ENCODE measurements at places on chromosomes 3 and 15.

DNA sequence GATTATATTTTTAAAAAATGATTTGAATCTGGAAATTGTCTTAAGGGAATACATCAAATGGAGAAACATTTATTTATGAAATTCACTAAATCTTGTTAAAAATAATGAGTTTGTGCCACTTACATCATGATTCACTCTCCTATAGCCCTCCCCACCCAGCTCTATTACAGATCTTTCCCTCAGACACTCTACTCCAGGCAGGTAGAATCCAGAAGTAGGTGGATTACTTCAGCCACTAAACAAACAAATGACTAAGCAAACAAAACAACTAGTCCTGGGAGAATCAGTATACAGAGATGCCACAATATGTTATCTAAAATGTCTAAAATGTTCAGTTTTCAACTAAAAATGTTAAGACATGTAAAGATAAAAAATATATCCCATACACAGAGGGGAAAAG, 608.1 kb upstream of the UBE2E2 start:
- no peak for DNase-seq

DNA sequence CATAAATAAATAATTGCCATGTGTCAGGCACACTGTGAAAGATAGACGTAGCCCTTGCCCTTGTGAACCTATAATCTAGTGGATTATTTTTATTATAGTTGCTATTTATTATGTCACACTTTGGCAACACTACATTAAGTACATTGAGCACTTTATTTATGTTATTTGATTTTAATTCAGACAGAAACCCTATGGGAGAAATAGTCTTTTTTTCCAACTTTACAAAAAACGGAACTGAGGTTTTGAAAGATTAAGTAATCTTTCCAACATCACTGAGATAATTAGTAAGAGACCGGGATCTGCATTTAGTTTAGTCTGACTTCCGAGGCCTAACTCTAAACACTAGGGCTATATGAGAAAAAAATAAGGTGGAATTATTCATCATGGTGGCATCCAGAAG, 2.8 kb upstream of the FILIP1L start:
- no peak for DNase-seq

GRCh38 chr15:98907927-98908471, 99.6 kb downstream of the PGPEP1L start:
- no peak for DNase-seq

DNA sequence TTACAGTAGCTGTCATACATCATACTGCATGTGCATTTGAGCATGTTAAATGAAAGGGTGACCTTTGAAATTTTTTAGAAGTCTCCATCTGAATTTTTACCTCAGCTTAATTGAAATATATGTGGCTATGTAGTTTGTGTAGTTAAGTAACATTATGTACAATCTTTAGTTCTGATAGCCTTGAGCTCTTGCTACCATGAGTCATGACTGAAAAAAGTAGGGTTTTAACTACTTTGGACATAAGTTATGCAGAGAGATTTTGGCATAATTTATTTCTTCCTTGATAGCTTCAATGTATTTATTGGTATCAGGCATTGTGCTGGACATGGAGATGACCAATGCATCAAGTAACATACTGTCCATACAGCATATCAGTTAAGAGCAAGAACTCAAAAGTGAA, 376.5 kb upstream of the ZNF717 start:
- no peak for DNase-seq

DNA sequence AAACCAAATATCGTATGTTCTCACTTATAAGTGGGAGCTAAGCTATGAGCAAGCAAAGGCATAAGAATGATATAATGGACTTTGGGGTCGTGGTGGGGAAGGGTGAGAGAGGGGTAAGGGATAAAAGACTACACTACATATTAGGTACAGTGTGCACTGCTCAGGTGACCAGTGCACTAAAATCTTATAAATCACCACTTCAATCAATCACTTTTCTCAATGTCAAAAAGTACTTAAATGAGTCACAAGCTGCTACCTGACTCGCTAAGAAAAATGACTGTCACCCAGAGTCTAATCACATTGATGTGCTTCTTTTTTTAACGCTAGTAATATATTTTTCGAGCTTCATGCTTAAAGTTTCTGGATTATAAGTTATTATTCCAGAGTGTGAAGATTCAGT, 95.5 kb downstream of the CBLB start:
- no peak for DNase-seq

DNA sequence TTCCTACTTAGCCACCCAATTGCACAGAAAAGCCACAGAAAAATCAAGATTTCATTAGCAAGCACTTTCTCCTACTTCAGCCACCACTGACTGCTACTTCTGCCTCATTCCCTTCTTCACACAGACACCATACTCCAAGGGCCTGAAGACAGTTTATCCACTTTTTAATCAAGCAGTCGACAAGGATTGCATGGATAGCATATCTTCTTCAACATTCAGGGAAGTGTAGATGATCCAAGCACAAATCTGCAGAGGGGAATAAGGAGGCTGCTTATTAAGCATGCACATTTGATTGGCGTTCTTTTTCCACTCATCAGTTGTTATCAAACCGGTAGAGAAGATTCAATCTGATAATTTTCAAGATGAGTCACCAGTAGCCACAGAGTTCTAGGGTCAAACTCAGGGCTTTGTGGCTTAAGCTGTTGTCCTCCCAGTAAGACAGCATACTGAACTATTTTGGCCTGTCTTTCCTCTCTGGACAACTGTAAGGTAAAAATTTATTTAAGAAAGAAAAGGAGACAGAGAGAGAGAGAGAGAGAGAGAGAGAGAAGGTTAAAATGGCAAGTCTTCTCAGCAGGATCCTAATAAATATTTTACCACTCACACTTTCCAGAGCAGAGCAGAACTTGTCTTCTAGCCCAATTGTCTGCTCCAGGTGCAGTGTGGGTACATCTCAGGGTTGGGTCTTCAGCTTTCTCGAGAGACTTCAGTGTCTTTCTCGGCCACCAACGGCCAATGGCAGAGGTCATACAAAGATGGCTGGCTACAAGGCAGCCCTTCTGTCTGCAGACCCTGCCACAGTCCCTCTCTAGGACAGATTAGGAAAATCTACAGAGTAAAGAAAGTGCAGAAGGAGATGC, 80.6 kb upstream of the BHLHE40 start:
- DNase-seq = no peak
